ENCODE measurements at places on chromosomes 12 and 14. TPM values are rescaled to one million over a fixed set of nuclear protein-coding genes. Genes with fewer than 3 reads are reported as not detected.

SOCS2 gene
- 18.0 TPM for total RNA-seq

TAS2R50 gene
- 0.33 TPM for total RNA-seq

KLHL33 gene
- not detected for total RNA-seq

DPPA3 gene
- total RNA-seq = 1.2 TPM

- DNase-seq = no peak
Observed at GRCh38 chr12:122969676-122970075, 3.4 kb upstream of the ABCB9 start.

DNA sequence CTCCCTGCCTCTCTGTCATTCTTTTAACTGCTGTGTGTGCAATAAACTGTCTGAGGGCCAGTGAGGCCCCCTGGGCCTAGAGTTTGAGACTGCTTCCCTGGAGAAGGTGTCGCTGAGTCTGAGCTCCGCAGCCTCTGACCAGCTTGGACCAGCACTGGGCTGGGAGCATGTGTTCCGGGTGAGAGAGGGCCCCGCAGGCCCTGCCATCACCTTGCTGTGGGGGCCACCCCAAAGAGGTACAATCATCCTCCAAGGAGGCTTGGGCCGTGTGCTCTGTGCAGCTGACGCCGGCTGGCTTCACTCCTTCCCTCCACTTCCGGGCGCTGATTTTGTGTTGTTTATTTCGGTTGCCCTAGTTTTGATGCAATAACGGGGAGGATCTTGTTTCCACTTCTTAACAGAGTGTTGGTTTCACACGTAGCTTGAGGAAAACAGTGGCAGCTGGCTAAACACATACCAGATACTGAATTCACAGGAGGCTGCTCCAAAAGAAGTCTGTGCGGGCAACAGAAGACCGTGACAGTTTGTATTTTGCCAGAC lies 121.6 kb downstream of the TMEM132C start:
- no peak for DNase-seq

GRCh38 chr12:123576611-123577010 lies 7.7 kb upstream of the TMED2 start:
- no peak for DNase-seq

- no peak for DNase-seq
Observed at GRCh38 chr14:97620066-97620465, 822.9 kb downstream of the VRK1 start.

DNA sequence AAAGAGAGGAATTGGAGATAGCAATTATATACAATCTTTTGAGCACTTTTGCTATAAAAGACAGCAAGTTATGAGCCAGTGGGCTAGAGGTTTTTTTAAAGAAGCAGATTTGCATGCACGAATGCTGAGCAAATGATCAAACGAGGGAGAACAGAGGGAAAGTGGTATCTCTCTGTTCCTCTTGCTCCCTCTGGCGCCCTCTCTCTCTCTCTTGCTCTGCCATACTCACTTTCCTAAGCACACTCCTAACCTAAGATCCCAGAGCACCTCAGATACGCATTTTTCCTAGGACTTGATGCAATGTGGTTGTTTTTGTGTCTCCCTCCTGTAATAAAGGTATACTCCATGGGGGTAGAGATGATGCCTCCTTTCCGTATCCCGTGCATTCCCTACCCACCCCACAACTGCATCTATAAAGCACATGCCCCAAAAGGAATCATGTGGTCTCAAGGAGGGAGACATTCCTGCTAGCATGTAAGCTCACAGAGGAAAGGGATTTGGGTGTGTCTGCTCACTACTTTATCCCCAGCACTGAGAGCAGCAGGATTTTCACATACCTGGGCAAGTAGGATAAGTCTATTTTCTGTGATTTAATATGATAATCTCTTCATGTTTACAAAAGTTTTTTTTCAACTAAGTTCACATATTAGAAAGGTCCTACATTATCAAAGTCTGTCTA lies 270.2 kb downstream of the SSPN start:
- DNase-seq = no peak
